H1 (cell line): ENCODE measurements at places on chromosomes 7 and 10.
A peak's percentile ranks its signal among the peaks of the same experiment; 100 is the strongest.

DNA sequence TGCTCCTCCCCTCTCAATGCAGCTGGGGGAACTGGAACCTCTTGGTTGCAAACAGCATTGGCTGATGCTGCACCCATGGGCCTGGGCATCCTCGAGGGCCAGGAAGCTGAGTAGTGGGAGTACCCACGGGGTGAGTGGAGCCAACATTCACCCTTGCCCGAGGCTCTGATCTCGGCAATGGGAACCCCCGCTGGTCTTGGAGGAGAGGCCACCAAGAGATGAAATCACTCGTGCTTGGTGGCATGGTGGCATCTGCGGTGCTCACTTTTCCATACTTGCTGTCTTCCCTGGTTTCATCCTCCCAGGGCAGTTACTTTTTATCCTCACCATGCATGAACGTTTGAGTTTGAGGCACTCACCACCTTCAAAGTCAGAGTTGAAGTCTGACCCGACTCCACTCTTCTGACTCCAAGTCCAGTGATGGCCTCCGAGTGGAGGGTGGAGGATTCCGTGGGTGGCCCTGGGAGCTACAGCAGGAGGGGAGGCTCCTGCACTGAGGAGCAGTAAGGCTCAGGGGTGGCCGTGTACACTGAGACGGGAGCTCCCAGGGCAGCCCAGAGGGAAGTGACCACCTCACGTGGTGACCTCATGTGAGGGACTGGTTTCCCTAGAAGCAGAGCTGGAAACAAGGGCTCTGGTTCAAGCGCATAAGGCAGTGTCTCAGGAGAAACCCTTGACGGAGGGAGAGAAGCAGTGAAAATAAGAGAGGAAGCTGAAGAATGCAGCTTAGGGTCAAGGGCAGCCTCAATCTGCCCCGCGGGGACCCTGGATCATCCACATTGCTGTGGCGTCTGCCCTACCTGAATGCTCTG is 349.1 kb downstream of the TCERG1L start:
- DNase-seq: no peak

- no peak for DNase-seq
Observed at GRCh38 chr10:15237351-15237750, 68.9 kb upstream of the NMT2 start.

DNA sequence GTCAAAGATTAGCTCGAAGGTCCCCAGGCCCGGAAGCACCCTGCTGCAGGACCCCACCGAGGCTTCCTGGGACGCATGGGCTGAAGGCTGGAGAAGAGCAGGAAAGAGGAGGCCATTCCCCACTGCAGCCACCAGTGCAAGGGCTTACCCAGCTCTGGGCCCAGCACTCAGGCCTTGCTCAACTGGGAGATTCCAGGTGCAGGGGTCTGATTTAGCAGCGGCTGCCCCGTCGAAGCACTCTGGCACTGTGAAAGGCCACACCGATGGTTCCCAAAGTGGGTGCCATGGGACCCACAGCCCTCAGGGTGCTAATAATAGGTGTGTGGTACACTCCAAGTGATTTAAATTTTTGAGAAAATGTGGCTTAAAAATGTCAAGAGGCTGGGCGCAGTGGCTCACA is 130.9 kb downstream of the OAT start:
- DNase-seq: no peak

GRCh38 chr7:103541947-103542346 is 95.9 kb upstream of the SLC26A5 start:
- DNase-seq: no peak

DNA sequence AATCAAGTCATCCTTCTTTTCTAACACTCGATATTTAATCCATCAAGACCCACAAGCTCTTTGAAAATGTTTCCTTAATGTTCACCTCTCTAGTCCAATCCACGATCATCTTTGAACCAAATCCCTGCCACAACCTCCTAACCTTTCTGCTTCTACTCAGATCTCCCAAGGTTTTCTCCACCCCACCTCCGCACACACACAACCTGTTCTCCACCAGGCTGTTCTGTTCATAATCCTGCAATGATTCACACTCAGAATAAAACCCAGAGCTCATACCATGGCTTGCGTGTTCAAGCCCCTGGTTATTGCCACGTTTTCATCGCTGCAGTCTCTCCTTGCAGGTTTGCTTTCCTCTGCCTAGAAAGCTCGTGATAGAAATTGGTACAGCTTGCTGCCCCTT is 53.8 kb upstream of the BAMBI start:
- DNase-seq: no peak

- DNase-seq: no peak
Observed at GRCh38 chr7:85090143-85090542, 96.7 kb downstream of the SEMA3D start.

GRCh38 chr7:101743995-101744360 is 73.4 kb upstream of the CUX1 start:
- DNase-seq: peak; percentile 78

DNA sequence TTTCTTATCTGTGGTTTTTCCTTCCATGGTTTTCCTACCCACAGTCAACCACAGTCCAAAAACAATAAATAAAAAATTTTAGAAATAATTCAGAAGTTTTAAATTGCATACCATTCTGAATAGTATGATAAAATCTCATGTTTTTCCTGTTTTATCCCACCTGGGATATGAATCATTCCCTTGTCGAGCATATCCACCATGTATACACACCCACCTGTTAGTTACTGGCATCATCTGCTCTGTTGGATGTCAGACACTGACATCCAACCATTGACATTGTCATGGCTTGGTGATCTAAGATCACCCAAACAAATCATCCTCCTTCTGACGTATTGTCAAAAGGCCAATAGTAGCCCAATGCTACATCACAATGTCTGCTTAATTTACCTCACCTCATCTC is 749.8 kb downstream of the TNS3 start:
- DNase-seq: no peak

DNA sequence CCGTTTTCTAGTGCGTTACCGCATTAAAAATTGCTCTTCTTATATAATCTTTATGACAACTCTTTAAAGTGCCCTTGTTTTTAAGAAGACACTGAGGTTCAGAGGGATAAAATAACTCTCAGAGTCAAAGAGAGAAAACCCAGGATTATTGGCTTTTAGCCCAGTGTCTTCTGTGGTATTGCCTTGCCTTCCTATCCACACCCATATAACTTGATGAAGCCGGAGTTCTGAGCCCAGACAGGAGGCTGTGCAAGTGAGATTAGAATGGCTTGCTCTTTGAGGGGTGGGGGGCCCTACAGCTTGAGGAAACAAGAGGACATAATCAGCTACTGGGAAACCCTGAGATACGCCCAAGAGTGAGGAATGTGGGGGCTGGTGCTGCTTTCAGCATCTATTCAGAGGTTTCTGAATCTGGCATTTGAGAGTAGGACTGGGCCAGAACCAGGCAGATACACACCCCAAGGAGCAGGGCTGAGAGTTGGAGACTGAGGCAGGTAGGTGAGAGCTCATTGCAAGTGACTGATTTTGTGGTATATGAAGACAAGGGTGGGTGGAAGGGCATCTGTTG is 2.3 kb downstream of the PRXL2A start:
- no peak for DNase-seq

DNA sequence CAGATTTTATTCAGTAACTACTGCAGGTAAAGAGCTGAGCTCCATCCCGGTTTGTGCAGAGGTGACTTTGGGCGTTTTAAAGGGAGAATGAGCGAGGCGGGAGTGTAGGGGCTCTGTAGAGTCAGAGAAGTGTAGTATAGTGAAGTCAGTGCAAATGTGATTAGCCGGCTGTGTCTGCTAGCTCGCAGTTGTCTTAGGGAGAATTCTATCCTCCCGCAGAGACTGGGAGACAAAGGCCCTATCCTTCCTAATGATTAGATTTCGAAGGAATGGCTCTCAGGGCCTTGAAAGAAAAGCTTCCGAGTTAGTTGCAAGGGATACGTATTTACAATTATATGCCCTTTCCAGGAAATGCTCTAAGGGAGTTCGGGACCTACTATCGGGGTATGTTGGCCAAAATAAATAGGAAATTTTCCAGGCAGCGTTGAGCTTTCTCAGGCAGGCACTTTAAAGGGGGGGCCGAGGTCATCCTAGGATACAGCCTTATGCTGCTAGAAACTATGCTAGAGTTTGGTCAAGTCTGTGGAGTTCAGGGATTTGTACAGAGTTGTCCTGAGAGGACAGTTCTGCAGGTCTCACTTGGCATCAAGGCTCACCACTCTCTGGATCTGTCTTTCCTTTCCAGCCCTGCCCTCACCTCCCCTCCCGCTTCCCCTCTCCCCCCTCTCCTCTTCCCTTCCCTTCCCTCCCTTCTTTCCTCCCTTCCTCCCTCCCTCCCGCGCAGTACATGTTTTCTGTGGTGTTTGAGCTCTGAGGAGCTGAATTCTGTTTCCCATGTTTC is 825 bp downstream of the MRPL32 start:
- no peak for DNase-seq

DNA sequence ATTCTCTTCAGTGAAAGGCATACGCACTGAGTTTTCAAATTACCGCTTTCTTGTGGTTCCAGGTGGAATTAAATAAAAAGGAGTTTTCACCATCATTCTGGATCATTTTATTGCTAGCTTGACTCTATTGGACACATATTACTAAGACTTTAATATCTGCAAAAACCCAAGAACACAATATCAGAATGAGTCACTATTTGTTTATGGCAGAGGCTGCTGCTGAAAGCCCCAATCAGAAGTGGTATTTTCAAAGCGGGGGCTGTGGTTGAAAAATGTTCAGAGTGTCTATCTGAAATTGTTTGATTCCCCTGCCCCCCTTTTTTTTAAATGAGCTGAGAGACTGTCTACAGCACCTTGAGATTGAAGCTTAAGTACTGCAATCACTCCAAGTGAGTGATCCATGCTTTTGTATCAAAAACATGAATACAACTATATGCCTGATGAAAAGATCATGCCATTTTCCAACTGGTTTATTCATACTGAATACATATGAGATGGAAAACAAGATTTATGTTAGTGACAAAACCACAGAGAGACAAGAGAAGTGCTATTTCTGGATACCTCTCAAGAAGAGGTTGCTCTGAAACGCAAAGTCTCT is 376.4 kb downstream of the HTR7 start:
- DNase-seq: no peak

DNA sequence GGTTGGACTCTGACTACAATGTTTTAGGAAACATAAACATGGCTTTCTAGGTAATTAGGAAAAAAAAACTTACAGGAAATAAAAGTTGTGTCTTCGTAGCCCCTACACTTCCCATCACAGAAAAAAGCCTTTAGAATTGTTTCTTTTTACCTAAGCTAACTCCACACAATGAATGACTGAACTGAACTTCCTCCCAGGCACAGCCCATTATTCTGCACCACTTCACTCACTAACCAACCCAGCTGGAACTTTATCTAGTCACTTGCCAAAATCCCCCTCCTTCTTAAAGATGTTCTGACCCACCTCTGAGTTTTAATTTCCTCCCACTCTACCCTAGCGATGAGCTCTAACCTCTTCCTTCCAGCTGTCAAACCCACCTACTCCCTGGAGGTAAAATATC is 91.7 kb upstream of the MEOX2 start:
- DNase-seq: no peak

DNA sequence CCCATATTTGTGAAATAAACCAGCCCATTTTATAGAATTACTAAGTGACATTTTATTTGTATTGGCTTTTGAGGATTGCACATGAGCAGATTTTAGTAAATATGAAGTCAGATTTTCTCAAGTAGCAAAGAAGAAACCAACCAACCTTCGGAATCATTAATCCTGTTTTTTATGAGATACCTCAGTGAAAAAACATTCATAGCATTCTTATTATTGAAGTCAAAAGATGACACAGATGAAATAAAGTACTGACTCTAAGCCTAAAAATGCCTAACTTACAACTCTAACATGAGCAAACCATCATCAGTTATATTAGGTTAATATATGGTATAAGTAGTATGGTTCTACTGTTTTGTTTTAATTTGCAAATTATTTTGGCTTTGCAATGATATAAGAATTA is 59.9 kb upstream of the AGBL3 start:
- no peak for DNase-seq
